ENCODE measurements at places on chromosomes 4 and X. TPM values are rescaled to one million over a fixed set of nuclear protein-coding genes. Genes with fewer than 3 reads are reported as not detected.

Gene RFC1
- 41.6 TPM for total RNA-seq

Gene BTK
- not detected for total RNA-seq

Gene PFKFB1
- not detected for total RNA-seq

Gene PCDH11X
- total RNA-seq = not detected

Gene CCDC160
- 0.30 TPM for total RNA-seq

Gene DAPP1
- not detected for total RNA-seq

Gene DCAF8L2
- total RNA-seq = not detected
